ENCODE measurements at places on chromosomes 2 and 18.
A peak's percentile ranks its signal among the peaks of the same experiment; 100 is the strongest.

DNA sequence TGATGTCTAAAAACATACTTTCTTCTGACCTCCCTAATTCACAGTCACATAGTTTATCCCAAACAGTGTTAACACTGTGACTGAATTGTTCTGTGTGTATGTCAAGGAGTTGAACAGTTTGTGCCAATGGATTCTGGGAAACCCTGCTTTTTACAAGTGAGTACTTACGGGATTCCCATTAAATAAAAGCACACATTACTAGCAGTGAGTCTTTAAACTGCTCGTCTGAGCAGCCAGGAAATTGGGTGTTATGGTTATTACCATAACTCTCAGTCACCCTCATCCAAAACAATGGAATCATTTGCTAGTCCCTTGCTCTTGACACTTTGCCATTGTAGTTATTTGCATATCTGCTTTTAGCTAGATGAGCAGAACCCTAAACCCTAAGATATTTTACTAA is 209.1 kb downstream of the ZNF385B start:
- DNase-seq, result no peak

DNA sequence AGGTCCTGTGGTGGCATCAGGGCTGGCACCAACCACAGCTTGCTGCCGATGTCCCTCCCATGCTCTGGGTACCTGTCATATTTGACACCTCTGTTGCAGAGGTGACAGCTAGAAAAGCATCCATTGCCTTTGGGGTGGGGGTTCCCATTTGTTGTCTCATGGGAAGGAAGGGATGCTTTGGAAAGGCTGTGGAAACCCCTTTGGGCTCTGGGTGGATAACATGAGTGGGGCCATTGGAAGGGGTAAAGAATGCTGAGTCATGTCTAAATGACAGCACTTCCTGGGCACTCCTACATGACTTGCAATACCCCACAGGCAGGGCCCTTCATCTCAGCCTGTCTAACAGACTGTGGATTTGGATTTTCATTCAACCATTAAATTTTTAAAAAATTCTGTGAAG is 27.8 kb downstream of the CTIF start:
- DNase-seq, result no peak

- no peak for DNase-seq
Measured at GRCh38 chr2:25957743-25958142, 24.6 kb downstream of the KIF3C start.

DNA sequence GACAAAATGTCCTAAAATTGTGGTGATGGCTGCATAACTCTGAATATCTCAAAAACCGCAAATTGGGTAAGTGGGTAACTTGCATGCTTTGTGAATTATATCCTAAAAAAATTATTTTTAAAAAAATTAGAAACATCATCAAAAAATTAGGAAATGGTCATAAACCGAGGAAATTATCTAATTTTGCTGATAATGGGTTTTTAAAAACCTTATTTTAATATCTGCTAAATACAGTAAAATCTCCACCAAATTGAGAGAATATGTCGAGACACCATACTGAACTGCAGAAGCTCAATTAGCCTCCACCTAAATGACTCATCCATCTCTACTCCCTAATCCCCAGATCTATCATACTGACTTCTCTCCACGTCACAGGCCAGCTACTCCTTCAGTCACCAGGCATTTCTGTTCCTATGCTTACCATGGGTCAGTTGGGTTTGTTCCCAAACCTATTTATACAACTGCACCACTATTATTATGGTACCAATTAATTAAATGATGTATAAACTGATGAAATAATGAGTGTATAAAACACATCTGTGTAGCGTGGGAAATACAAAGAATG is 36.1 kb downstream of the SPIRE1 start:
- DNase-seq, result peak; percentile 65

- no peak for DNase-seq
Measured at GRCh38 chr2:207155516-207156444, 10.0 kb downstream of the KLF7 start.

GRCh38 chr2:205177546-205177945 is 504.8 kb upstream of the NRP2 start:
- DNase-seq, result no peak

GRCh38 chr2:85578243-85579180 is 1.1 kb downstream of the VAMP8 start:
- no peak for DNase-seq

- no peak for DNase-seq
Measured at GRCh38 chr2:240619506-240620148, 5.7 kb upstream of the GPR35 start.

Measured in astrocyte of the spinal cord (primary cell).